ENCODE measurements at places on chromosomes 3 and 15.

- peaks cover 33% of the 10 kb centered on the region for H3K4me1 ChIP-seq
- H3K4me3 ChIP-seq = peak overlapping the region; percentile 97
- DNase-seq = peak; percentile 83
- H3K27me3 ChIP-seq = peaks cover 25% of the 10 kb centered on the region
These were observed 3.2 kb downstream of the PTPRG start for GRCh38 chr3:61564395-61565059.

GRCh38 chr3:37662785-37663184 is 198.9 kb upstream of the CTDSPL start:
- DNase-seq = no peak
- H3K4me3 ChIP-seq = no peak overlapping the region
- no peaks in the 10 kb centered on the region for H3K27me3 ChIP-seq
- 0 out of 2 replicates have a peak, but pooled peaks cover 4% of the 10 kb centered on the region for H3K4me1 ChIP-seq
- H3K27ac ChIP-seq = no peak overlapping the region

DNA sequence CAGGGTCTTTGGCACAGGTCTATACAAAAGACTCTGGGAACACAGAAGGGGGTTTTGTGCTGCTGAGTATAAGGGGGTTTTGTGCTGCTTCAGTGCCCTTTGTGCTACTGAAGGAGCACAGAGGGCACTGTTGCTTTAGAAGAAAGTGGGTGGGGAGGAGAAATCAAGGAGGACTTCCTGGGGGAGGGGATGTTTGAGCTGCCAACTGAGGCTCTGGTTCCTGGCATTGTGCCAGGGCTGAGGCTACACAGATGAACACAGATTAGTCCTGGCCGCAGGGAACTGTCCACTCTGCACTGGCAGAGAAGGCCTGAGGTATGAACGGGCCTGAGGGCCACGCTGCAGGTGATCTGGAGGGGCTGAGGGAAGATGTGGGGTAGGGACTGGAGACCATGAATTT is 32.2 kb upstream of the SEC13 start:
- no peaks in the 10 kb centered on the region for H3K36me3 ChIP-seq
- H3K27ac ChIP-seq = no peak overlapping the region
- no peak overlapping the region for H3K4me3 ChIP-seq
- no peaks in the 10 kb centered on the region for H3K4me1 ChIP-seq
- H3K27me3 ChIP-seq = no peaks in the 10 kb centered on the region

DNA sequence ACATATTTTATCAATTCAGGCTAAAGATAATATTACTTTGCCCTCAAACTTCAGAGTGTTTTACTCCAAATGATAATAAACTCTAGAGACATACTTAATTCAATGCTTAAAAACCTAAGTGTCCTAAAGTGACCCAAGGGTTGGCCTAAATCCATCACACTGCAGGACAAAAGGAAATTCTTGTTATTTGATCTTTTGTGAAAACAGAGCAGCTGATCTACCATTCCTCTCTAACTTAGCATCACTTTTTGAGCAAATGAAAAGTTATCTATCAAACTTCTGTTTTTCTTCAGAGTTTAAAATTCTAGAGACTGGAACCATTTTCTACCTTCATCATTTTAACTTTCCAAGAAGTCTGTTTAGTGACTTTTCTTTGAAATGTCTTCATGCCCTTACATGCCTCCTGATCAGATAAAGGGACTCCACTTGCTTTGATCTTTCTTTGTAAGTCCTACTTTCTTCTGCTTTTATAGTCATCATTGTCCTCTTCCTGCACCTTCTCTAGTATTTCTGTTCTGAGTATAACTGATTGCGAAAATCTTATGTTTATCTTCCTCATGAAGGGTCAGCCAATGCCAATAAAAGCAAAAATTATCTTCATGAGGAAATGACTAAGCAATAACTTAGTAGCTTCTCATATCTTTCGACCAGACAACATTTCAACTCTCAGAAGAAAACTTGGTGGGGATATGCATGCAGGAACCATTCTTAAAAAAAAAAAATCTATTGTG is 378.7 kb upstream of the TGFBR2 start:
- no peaks in the 10 kb centered on the region for H3K27me3 ChIP-seq
- H3K27ac ChIP-seq = no peak overlapping the region
- H3K4me1 ChIP-seq = peaks cover 13% of the 10 kb centered on the region
- DNase-seq = no peak
- H3K4me3 ChIP-seq = no peak overlapping the region
- H3K36me3 ChIP-seq = no peaks in the 10 kb centered on the region

DNA sequence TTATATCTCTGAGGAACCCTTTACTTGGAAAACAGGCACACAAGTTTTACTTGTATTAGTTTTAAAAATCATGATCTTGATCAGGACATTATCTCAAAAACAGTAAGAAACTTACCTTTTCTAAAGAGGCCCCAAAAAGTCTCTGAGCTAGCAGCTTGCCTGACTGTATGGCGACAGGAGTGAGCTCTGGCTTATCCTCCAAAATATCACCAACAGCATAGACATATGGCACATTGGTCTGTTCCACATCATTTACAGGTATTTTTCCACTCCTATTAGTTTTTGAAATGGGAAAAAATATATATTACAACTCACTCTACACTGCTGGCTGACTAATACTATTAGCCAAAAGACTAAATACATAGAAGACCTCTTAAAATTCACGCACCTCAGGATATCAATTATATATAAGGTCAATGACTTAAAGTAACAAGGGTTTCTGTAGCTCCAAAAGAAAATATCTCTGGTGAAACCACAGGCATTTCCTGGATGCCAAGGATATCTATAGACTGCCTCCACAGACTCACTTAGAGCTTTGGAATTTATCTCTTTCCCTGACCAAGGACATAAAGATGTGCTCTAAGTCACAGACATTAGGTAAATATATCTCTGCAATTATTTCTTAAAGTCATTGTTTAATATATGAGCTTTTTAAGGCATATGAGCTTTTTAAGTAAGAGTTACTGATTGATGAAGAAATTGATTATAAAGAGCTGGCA is 33.1 kb downstream of the TXNRD3 start:
- no peaks in the 10 kb centered on the region for H3K27me3 ChIP-seq
- no peaks in the 10 kb centered on the region for H3K36me3 ChIP-seq
- no peak for DNase-seq
- no peaks in the 10 kb centered on the region for H3K4me1 ChIP-seq

- H3K4me1 ChIP-seq = peaks cover 17% of the 10 kb centered on the region
- H3K36me3 ChIP-seq = peaks cover 29% of the 10 kb centered on the region
- H3K27ac ChIP-seq = no peak overlapping the region
- H3K27me3 ChIP-seq = no peaks in the 10 kb centered on the region
- DNase-seq = no peak
- H3K4me3 ChIP-seq = no peak overlapping the region
These were observed 74.7 kb downstream of the NPTN start for GRCh38 chr15:73558529-73558928.

GRCh38 chr3:141105828-141106628 is 54.9 kb downstream of the SPSB4 start:
- H3K27ac ChIP-seq = no peak overlapping the region
- H3K36me3 ChIP-seq = no peaks in the 10 kb centered on the region
- no peaks in the 10 kb centered on the region for H3K4me1 ChIP-seq
- no peaks in the 10 kb centered on the region for H3K27me3 ChIP-seq

- no peak overlapping the region for H3K4me3 ChIP-seq
- no peak overlapping the region for H3K27ac ChIP-seq
- no peaks in the 10 kb centered on the region for H3K27me3 ChIP-seq
- no peak for DNase-seq
- peaks cover 15% of the 10 kb centered on the region for H3K4me1 ChIP-seq
These were observed 57.5 kb downstream of the CACNA2D2 start for GRCh38 chr3:50445919-50446318.

DNA sequence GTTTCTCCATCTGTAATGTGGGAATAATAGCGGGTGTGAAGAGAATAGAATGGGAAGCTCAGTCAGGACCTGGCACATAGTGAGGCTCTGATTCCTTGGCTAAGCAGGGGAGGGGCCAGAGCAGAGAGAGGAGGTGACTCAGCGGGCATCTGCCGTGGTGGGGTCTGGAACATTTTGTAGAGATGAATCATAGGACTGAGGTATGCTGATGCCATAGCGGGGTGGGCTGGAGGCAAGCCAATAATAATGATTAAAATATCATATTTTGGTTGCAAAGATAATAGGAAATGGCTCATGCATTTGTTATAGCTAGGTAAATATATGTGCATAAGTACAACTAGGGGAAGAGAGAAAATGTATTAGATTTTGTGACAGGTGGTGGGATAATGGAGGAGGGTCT is 11.2 kb downstream of the TGM4 start:
- no peaks in the 10 kb centered on the region for H3K36me3 ChIP-seq
- no peaks in the 10 kb centered on the region for H3K27me3 ChIP-seq
- H3K4me1 ChIP-seq = peaks cover 9% of the 10 kb centered on the region

GRCh38 chr3:136658946-136659682 is 93.1 kb downstream of the STAG1 start:
- H3K27ac ChIP-seq = no peak overlapping the region
- H3K27me3 ChIP-seq = no peaks in the 10 kb centered on the region
- H3K4me3 ChIP-seq = no peak overlapping the region
- H3K4me1 ChIP-seq = peaks cover 12% of the 10 kb centered on the region
- peak; percentile 47 for DNase-seq

GRCh38 chr15:68431037-68431791 is 749 bp downstream of the ITGA11 start:
- H3K27ac ChIP-seq = no peak overlapping the region
- H3K4me3 ChIP-seq = peak overlapping the region; percentile 76
- peak; percentile 59 for DNase-seq
- peaks cover 64% of the 10 kb centered on the region for H3K27me3 ChIP-seq
- no peaks in the 10 kb centered on the region for H3K36me3 ChIP-seq

DNA sequence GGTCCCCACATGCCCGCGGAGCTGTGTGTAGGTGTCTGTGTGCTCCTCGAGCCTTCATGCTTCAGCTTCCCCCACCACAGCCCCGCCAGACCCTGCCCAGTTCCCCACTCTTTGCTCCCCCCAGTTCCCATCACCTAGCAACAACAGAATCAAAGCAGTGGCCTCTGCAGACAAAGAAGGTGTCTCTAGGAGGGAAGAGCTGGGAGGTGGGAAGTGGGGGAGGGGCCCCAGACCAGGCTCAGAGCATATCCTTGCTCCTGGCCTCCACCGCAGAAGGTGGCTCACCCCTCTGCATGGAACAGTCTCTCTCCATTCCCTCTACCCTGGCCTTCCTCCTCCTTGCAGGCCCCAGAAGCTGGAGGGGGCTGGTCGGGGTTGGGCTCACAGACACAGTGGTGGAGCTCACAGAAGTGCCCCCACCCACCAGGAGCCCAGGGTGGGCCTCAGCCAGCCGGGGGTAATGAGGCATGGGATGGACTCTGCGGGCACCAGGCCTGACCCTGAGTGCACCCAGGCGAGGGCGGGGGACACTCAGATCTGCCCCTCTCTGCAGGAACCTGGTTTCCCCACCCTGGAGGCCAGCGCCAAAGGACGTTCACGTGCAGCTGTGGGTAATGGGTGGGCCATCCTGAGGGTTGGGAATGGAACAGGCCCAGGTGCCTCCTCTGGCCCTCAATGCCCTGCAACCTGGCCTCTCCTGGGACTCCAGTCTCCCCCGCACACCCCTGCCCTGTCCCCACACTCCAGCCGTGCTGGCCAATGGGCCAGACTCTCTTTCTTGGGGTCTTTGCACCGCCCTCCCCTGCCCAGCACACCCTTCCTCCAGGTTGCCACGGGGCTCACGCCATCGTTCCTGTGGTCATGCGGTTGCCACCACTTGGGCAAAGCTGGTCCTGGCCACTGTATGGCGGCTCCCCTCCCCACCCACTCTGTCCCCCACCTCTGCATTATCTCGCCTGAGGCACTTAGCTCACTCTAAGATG is 53.4 kb downstream of the TPRA1 start:
- no peaks in the 10 kb centered on the region for H3K36me3 ChIP-seq
- 0 out of 2 replicates have a peak, but pooled peaks cover 5% of the 10 kb centered on the region for H3K4me1 ChIP-seq
- DNase-seq = peak; percentile 40
- no peaks in the 10 kb centered on the region for H3K27me3 ChIP-seq
- H3K4me3 ChIP-seq = no peak overlapping the region
- H3K27ac ChIP-seq = no peak overlapping the region

GRCh38 chr15:39083213-39083612 is 497.7 kb upstream of the THBS1 start:
- no peaks in the 10 kb centered on the region for H3K36me3 ChIP-seq
- H3K4me3 ChIP-seq = no peak overlapping the region
- H3K4me1 ChIP-seq = no peaks in the 10 kb centered on the region
- H3K27ac ChIP-seq = no peak overlapping the region
- no peaks in the 10 kb centered on the region for H3K27me3 ChIP-seq

DNA sequence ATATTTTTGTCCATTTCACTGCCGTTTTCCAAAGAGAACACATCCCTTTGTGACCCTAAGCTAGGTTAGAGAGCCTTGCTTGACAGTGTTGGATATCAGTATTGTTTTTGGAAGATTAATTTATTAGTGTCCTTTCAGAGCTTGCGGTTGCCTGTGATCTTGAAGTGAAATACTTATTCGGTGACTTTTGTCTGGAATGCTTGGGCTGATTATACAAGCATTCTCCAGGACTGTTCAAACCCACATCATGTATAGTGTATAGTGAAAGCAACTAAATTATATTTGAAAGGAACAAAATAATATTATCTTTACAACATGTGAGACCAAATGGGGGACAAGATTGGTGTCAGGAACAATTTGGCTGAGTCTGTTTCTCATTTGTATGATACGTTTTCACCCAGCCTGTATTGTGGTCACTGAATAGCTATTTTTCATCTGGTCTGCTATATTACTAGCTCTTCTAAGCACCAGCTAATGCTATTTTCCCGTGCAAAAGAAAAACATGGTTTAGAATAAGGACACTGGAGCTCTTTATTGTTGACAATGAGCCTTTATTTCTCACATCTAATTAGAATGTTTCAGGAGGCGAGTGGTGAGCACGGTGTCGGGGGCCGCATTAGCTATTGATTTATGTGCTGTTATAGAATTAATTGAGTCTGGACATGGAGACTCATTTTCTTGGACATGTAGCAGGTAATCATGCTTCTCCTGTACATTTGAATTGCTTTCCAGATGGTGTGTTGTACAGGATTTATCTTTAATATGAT is 158.1 kb downstream of the APBA2 start:
- peaks cover 24% of the 10 kb centered on the region for H3K4me1 ChIP-seq
- no peaks in the 10 kb centered on the region for H3K27me3 ChIP-seq
- no peak overlapping the region for H3K27ac ChIP-seq
- DNase-seq = no peak
- H3K4me3 ChIP-seq = no peak overlapping the region

DNA sequence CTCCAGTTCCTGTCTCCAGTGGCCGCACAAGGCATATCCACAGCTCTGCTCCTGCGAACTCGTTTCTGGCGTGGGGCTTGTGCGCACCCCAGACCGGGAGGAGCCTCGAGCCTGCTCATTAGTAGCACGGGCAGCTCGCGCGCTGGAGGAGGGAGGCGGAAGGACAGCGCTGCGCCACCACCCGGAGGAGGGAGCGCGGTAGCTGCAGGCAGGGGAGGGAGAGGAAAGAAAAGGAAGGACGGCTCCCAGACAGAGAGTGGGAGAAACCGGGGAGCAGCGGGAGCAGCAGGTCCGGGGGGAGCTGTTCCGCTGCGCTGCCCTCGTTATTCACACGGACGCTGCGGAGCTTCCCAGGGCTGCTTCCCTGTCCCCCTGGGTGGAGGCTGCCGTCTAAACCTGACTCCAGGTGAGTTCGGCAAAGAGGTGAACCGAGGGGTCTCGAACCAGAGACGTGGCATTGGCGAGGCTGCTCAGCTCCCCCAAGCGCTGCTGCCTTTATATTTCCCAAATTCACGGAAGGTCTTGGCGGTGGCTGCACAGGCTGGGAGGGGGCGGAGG is 121.3 kb upstream of the ZNF717 start:
- H3K36me3 ChIP-seq = no peaks in the 10 kb centered on the region
- peaks cover 15% of the 10 kb centered on the region for H3K4me1 ChIP-seq
- peak; percentile 92 for DNase-seq
- peak overlapping the region; percentile 74 for H3K4me3 ChIP-seq
- peaks cover 29% of the 10 kb centered on the region for H3K27me3 ChIP-seq
- no peak overlapping the region for H3K27ac ChIP-seq

- peak overlapping the region; percentile 86 for H3K4me3 ChIP-seq
- no peaks in the 10 kb centered on the region for H3K36me3 ChIP-seq
- H3K4me1 ChIP-seq = peaks cover 12% of the 10 kb centered on the region
These were observed 1.6 kb upstream of the PPM1L start for GRCh38 chr3:160754371-160754854.
